ENCODE measurements at places on chromosomes 6 and 20. TPM values are rescaled to one million over a fixed set of nuclear protein-coding genes. Genes with fewer than 3 reads are reported as not detected.

PPP1R16B gene
- total RNA-seq, result not detected

TFAP2D gene
- total RNA-seq, result not detected

GRCh38 chr6:24408719-24409410, 6.1 kb downstream of the MRS2 start:
- no peak overlapping the region for H3K27ac ChIP-seq
- no peak for DNase-seq
- peaks cover 50% of the 10 kb centered on the region for H3K36me3 ChIP-seq
- no peaks in the 10 kb centered on the region for H3K27me3 ChIP-seq
- H3K4me3 ChIP-seq, result no peak overlapping the region

DNA sequence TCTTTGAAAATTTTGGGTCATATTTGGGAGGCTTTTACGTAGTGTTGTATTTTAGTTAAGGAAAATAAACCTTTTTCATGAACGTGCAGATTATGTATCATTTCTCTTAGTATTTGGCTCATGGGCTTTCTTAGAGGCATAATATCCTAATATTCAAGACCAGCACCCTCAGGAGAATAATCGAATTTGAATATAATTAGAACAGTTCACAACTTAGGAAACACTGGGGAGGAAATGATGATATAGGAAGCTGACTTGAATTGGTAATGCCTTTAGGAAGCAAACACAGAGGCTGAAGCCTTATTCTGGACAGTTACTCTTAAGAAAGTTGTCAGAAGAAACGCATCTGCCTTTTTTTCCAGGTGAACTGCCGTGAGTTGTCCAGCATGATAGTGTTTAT, at the start of gene GFRAL:
Gene GFRAL (plus strand): TSS at position 301 of the 400 bp plus-strand sequence. CDS start 86 bp downstream, at position 387.
- no peaks in the 10 kb centered on the region for H3K36me3 ChIP-seq
- no peaks in the 10 kb centered on the region for H3K27me3 ChIP-seq
- no peak within 1 kb of the TSS for H3K27ac ChIP-seq
- no peak for DNase-seq
- no peaks in the 10 kb centered on the region for H3K4me1 ChIP-seq

GRCh38 chr20:41408986-41409385, 42.4 kb upstream of the EMILIN3 start:
- peaks cover 27% of the 10 kb centered on the region for H3K36me3 ChIP-seq
- no peak overlapping the region for H3K27ac ChIP-seq
- DNase-seq, result no peak
- H3K4me1 ChIP-seq, result no peaks in the 10 kb centered on the region
- H3K27me3 ChIP-seq, result no peaks in the 10 kb centered on the region

- no peak for DNase-seq
- H3K36me3 ChIP-seq, result no peaks in the 10 kb centered on the region
- no peak overlapping the region for H3K27ac ChIP-seq
- no peaks in the 10 kb centered on the region for H3K27me3 ChIP-seq
- peaks cover 50% of the 10 kb centered on the region for H3K4me1 ChIP-seq
- H3K4me3 ChIP-seq, result no peak overlapping the region
These were observed 61.6 kb downstream of the MDGA1 start for GRCh38 chr6:37636116-37636515.

All from PC-9 (cell line).